ENCODE measurements at places on chromosomes 7 and 10. TPM values are rescaled to one million over a fixed set of nuclear protein-coding genes. Genes with fewer than 3 reads are reported as not detected.

The AHCYL2 gene
- 8.8 TPM for polyA plus RNA-seq

The GSTK1 gene
- 355 TPM for polyA plus RNA-seq

The IFIT1B gene
- not detected for polyA plus RNA-seq

GRCh38 chr7:123864436-123864835 is 19.5 kb downstream of the HYAL4 start:
- DNase-seq = no peak

GRCh38 chr7:33885290-33886148 is 19.8 kb upstream of the BMPER start:
- no peak for DNase-seq

GRCh38 chr10:71063401-71063800 is 149.0 kb upstream of the UNC5B start:
- DNase-seq = no peak

Data from B cell (primary cell).